EL (cell line): ENCODE measurements at places on chromosomes 4 and X.

GRCh38 chrX:114712466-114712865 lies 128.6 kb downstream of the HTR2C start:
- DNase-seq = no peak

GRCh38 chrX:43559644-43560043 lies 96.5 kb upstream of the MAOA start:
- peak; percentile 14 for DNase-seq

GRCh38 chr4:48175328-48175727 lies 41.3 kb upstream of the TXK start:
- no peak for DNase-seq

DNA sequence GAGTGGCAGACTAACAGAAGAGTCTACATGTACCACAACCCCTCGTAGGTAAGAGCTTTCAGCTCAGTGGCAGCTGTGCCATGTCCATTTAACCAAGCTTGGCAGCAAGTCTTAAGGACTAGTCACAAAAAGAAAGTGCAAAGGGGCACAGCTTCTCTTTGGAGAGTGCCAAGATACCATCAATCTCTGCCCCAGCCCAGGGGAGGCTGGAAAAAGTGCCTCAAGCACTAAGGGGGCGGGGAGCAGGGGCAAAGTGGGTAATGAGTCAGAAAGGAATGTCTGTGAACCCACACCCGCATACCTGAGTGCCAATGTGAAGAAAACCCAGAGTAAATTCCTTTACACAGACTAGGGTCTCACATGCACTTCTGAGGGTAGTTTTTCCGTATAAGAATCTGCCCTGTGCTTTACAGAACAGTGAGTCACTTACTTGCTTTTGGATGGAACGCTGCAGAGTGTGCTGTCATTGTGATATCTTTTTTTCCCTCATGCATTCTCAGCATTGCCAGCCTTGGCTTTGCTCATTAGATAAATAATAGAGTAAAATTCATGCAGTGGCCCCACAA lies 219.8 kb downstream of the ZNF674 start:
- peak; percentile 84 for DNase-seq

- no peak for DNase-seq
Observed at GRCh38 chr4:7526491-7526890, 91.8 kb upstream of the PSAPL1 start.

DNA sequence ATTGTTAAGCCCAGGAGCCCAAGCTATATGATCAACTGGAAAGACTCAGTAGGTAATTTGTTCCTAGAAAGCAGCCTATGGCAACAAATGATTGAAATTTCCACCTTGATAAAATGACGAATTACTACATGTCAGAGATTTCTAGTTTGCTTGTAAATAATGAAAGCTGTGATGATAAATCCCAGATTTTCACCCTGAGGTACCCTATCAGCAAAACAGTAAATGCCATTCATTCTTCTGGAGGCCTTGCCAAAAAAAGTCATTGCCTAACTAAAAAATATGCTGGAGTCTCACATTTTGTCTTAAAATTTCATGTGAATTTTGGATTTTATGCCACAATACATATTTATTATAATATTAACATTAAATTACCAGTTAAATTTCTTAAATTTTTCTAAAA lies 71.3 kb downstream of the PPEF2 start:
- no peak for DNase-seq

DNA sequence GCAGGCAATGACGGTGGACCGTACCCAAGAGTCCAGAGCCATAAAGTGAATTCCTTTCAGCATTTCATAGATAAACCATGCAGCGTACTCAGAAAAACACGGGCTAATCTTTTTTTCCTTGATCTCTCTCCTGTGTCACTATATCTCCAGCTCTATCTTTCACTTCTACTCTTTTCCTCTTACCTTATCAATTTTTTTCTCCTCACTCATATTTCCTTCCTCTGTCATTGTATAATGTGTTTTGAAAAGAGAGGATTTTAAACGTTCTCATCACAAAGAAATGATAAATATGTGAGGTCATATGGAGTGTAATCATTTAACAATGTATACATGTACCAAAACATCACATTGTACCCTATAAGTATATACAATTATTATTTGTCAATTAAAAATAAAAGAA lies 176.5 kb downstream of the CPE start:
- DNase-seq = no peak

DNA sequence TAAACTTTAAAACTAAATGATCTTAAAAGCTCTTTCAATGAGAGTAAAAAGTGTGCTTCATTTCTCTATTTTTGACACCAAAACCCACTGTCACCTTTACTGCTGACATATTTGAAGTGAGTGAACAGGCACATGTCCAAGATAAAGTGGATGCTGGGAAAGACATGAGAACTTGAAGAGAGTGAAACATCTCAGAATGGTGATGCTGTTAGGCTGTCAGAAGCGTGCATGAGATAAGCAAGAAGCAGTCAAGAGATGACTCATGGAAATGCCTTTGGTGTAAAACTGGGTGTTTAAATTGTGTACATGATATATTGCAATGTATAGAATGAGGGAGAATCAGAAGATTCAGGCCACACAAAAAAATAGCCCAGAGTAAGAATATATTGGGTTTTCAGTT lies 21.8 kb upstream of the GBA3 start:
- peak; percentile 11 for DNase-seq

GRCh38 chr4:5957076-5957475 lies 61.2 kb downstream of the C4orf50 start:
- DNase-seq = no peak

DNA sequence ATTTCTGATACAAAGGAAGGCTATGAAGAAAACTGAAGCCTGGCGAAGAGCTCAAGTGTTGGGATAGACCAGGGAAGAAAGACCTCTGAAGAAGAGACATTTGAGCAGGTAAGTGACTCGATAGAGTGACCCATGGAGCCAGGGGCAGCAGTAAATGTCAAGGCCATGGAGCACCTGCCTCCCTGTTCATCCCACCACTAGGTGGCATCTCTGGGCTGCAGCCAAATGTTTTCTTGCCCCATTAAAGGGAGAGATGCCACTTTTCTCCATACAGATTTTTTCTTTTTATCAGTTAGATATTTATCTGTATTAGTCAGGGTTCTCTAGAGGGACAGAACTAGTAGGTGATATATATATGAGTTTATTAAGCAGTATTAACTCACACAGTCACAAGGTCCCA lies 4.9 kb upstream of the ZNF81 start:
- peak; percentile 37 for DNase-seq

- peak; percentile 33 for DNase-seq
Observed at GRCh38 chrX:40646489-40647306, 663 bp downstream of the CXorf38 start.
